ENCODE measurements at places on chromosomes 5 and 9.
A peak's percentile ranks its signal among the peaks of the same experiment; 100 is the strongest.

DNA sequence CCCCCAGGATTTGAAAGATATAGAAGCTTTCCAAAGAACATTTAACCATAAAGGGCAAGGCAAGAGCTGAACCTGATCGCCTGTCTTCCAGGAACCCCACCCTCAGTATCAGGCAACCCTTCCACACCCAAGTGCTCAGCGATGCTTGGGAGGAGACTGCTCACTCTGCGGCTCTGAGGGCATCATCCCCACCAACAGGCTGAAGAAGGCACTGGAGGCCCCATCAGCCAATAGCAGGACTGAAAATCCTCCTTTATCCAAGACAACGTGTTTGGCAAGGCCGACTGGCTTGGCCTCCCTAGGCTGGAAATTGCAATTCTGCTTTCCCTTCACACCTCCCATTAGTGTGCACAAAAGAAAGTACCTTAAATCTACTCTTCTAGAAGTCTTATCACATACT lies 1.4 kb upstream of the PPP2CA start:
- peak; percentile 25 for DNase-seq

DNA sequence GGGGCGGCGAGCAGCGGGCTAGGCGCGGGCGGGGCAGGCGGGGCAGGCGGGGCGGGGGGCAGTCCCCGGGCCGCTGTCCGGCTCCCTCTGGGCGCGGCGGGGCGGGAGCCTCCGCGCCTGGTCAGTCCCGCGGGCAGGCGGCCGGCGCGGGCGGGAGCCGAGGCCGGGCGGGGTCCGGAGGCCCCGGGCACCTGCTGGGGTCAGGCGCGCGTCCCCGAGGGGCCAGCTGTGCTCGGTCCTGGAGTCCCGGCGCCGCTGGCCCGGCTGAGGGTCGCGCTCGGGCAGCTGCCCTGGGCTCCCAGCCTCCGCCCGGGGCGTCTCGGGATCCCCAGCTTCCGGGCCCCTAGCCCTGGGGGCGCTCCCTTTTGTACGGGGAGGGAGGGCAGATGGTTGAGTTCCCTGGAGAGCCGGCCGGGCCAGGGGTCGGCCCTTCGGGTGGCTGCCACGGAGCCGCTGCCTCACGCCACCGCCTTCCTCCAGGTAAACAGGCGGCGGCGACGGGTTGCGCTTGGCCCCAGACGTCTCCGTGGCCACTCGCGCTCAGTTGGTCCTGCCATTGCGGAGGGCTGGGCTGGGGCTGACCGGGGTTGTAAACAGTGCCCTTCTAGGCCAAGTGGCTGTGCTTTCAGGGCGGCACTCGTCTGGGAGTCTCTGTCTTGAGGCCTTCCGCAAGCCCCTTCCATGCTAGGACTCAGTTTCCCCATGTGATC lies 473 bp downstream of the ZBTB34 start:
- DNase-seq: peak; percentile 33

DNA sequence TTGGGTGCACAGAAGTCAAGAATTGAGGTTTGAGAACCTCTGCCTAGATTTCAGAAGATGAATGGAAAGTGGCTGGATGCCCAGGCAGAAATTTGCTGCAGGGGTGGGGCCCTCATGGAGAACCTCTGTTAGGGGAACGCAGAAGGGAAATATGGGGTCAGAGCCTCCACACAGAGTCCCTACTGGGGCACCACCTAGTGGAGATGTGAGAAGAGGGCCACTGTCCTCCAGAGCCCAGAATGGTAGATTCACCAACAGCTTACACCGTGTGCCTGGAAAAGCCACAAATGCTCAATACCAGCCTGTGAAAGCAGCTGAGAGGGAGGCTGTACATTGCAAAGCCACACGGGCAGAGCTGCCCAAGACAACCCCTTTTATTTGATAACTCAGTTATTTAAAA lies 383.5 kb downstream of the TLE4 start:
- peak; percentile 9 for DNase-seq

GRCh38 chr9:123450996-123451395 lies 95.0 kb downstream of the CRB2 start:
- no peak for DNase-seq

DNA sequence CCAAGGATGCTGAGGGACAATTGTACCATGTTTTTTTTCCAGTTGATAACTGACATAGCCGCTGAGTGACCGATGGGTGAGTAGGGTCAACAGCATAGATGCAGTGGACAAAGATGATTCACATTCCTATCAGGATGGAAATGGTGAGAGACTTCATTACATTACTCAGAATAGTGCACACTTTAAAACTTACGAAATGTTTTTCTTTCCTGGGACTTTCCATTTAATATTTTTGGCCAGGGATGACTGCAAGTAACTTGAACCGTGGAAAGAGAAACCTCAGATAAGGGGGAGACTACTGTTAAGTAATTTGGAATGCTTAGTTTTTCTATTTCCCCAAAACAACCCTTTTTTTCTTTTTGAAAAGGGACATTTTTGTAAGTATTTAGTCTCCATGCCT lies 3.0 kb upstream of the TUSC1 start:
- DNase-seq: no peak

- DNase-seq: no peak
These were observed 56.3 kb downstream of the SLF1 start for GRCh38 chr5:94674490-94675382.

DNA sequence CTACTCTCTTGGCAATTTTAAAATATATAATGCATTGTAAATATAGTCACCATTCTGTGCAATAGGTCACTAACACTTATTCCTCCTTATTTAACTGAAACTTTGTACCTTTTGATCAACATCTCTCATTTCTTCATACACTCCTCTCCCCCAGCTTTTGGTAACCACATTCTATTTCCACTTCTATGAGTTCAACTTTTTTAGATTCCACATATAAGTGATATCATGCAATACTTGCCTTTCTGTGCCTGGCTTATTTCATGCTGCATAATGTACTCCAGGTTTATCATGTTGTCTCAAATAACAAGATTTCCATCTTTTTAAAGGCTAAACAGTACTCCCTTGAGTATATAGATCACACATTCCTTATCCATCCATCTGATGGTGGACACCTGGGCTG lies 188.8 kb downstream of the NXNL2 start:
- DNase-seq: no peak

DNA sequence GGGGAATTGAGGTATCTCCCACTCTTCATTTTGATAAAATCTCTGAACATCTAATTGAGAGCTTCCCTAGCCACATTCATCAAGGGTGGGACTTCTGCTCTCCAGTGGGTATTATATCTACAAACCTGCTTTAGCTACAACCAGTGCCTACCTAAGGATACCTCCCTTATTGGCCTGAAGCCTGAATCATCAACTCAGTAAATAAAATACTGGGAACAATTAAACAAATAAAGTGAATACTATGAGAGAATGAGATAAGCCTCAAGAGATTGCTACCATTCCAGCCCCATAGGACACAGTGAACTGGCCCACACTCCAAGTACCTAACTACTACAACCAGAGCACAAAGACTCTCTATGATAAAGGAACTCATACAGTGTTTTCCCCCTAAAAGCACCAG lies 47.4 kb upstream of the IL12B start:
- no peak for DNase-seq

- DNase-seq: no peak
These were observed 24.7 kb upstream of the TIFAB start for GRCh38 chr5:135476615-135477581.

GRCh38 chr5:81760521-81760920 lies 9.6 kb upstream of the SSBP2 start:
- no peak for DNase-seq

- no peak for DNase-seq
These were observed 1165.3 kb downstream of the TAF11L14 start for GRCh38 chr5:18799482-18800128.

GRCh38 chr9:4517274-4517673 lies 27.0 kb downstream of the SLC1A1 start:
- no peak for DNase-seq

DNA sequence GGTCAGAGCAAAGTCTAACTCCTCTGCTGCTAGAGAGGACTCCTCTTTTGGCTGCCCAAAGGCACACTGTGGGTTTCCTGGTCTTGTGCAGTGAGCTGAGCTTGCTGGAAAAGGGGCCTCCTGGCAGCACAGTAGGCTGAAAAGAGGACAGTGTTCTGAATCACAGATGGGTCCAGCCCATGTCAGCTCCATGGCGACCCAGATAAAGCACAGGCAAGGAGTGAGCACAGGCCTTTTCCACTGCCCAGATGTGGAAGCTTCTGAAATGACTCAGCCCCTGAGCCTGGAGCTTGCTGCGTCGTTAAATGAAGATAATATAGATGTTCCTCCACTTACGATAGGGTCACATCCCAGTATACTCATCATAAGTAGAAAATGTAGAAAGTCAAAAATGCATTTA lies 8.1 kb downstream of the CCDC180 start:
- no peak for DNase-seq

- DNase-seq: no peak
These were observed 35.6 kb downstream of the MTX3 start for GRCh38 chr5:79955356-79955895.

All from NAMALWA (cell line).